ENCODE measurements at places on chromosomes 4 and X.

- no peaks in the 10 kb centered on the region for H3K27me3 ChIP-seq
- no peaks in the 10 kb centered on the region for H3K4me1 ChIP-seq
- H3K27ac ChIP-seq = no peak overlapping the region
- H3K36me3 ChIP-seq = no peaks in the 10 kb centered on the region
- no peak for DNase-seq
- no peak overlapping the region for H3K4me3 ChIP-seq
Observed at GRCh38 chr4:77465271-77465670, 140.3 kb upstream of the CXCL13 start.

DNA sequence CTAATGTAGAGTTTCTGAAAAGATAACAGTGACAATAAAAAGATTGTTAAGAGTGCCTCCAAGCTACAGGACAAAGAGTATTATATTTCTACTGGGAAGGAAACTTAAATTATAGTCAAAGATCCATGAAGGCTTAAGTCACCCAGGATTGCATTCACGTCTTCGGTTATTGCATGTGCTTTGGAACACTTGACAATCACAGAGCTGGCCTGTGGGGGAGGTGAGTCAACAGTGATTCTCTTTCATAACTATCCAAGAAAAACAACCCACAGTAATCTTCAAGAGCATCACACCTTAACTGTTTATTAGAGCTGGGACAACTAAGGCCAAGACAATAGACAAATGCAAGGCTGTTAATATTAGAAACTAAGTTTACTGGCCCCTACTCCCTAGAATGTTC is 40.3 kb downstream of the PDGFC start:
- no peaks in the 10 kb centered on the region for H3K36me3 ChIP-seq
- no peaks in the 10 kb centered on the region for H3K27me3 ChIP-seq
- no peak overlapping the region for H3K27ac ChIP-seq
- no peak overlapping the region for H3K4me3 ChIP-seq

DNA sequence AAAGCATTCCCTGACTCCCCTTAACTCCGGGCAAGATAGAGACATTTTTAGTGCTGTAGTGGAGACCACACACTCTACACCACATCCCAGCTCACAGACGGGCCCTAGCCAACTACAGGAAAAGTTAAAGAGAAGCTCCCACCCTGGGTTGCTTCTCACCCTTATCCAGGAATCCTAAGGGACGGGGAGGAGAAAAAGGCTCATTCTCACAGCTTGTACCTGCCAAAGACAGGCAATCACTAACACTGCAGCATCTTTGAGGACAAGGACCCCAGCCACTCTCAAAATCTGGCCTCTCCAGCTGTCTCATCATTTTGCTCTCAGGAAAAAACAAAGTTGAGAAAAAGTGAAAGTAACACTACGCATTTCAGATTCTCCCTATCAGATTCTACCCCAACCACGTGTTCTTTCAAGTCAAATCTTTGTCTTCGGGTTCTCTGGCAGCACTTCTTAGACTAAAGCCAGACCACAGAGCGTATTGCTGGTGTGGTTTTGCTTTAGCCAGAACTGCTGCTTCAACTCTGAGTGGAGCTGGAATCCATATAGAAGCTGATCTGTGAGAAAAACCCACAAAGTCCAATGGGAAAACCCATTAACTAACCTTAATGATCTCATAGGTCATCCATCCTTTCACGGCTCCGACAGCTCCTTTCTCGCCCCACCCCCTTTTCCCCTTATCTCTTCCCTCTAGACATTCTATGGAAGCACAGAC is 605.9 kb upstream of the DIPK2B start:
- no peak for DNase-seq
- no peaks in the 10 kb centered on the region for H3K27me3 ChIP-seq
- H3K36me3 ChIP-seq = no peaks in the 10 kb centered on the region
- peak overlapping the region; percentile 17 for H3K4me3 ChIP-seq
- no peaks in the 10 kb centered on the region for H3K4me1 ChIP-seq
- H3K27ac ChIP-seq = peak overlapping the region; percentile 51

- H3K4me1 ChIP-seq = no peaks in the 10 kb centered on the region
- DNase-seq = no peak
- H3K27ac ChIP-seq = no peak overlapping the region
- H3K36me3 ChIP-seq = no peaks in the 10 kb centered on the region
- H3K4me3 ChIP-seq = no peak overlapping the region
Observed at GRCh38 chrX:69323786-69324720, 158.8 kb upstream of the PJA1 start.

DNA sequence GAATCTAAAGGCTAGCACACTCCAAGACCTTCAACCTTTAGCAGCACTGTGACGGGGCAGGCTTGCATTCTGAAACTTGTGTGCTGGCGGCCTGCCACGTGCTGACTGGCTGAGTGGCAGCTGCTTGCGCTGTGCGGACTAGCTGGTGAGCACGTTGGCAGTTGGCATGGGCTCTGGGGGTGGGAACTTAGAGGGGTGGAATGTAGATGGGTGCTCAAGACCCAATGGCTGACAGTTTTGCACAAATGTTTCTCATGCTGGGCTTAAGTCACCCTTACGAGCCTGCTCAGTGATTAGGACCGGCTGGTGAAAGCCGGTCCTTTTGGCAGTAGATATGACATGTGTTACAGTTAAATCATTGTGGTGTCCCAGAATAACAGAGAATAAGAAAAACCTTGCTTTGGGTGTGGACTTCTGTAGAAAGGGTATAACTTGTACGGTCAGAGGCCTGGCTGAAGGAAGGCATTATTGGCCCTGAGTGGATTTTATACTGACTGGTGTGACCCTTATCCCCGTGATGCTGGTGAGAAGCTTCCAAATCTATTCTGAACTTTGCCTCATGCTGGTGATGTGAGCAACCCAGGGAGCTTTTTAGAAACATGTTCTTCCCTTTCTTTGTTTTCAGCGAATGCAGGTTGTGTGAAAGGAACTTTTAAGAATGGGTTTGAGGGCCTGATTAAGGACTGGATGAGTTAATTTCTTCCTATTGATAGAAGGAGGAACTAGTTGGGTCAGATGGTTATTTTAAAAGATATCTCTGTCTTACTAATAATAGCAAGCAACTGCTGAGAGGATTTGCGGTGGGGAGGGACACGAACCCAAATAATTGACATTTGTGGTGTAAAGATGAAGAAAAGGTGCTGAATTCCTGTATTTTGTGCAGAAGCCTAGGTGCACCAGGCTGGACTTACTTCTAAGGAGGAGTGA is 107.4 kb upstream of the SLC4A4 start:
- no peaks in the 10 kb centered on the region for H3K36me3 ChIP-seq
- DNase-seq = peak; percentile 97
- H3K27me3 ChIP-seq = no peaks in the 10 kb centered on the region
- no peaks in the 10 kb centered on the region for H3K4me1 ChIP-seq

DNA sequence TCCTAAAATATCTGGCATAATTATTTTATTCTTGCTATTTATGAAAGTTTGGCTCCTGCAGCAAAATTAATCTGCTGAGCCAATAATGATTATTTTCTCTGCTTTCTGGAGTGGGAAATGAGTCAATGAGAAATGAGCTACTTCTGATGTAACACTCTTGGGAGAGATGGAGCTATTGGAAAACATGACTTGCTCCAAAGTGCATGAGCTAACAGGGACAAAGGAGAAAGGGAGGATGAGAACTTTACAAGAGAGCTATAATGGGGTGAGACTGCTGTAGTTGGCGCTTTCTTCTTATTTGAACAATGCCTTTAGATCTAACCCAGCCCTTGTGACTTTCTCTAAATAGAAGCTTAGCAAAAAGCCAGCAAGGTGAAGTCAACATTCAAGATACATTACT is 615.1 kb downstream of the ANKRD50 start:
- H3K27me3 ChIP-seq = no peaks in the 10 kb centered on the region
- H3K36me3 ChIP-seq = no peaks in the 10 kb centered on the region
- H3K4me1 ChIP-seq = no peaks in the 10 kb centered on the region
- H3K27ac ChIP-seq = no peak overlapping the region

GRCh38 chrX:45669715-45670340 is 469.2 kb upstream of the DIPK2B start:
- no peaks in the 10 kb centered on the region for H3K27me3 ChIP-seq
- no peaks in the 10 kb centered on the region for H3K36me3 ChIP-seq
- H3K4me3 ChIP-seq = no peak overlapping the region
- DNase-seq = no peak
- H3K4me1 ChIP-seq = no peaks in the 10 kb centered on the region

GRCh38 chrX:70033348-70034051 is 16.2 kb downstream of the AWAT2 start:
- no peak overlapping the region for H3K27ac ChIP-seq
- no peak for DNase-seq
- no peaks in the 10 kb centered on the region for H3K36me3 ChIP-seq
- H3K27me3 ChIP-seq = no peaks in the 10 kb centered on the region
- no peak overlapping the region for H3K4me3 ChIP-seq
- H3K4me1 ChIP-seq = no peaks in the 10 kb centered on the region

DNA sequence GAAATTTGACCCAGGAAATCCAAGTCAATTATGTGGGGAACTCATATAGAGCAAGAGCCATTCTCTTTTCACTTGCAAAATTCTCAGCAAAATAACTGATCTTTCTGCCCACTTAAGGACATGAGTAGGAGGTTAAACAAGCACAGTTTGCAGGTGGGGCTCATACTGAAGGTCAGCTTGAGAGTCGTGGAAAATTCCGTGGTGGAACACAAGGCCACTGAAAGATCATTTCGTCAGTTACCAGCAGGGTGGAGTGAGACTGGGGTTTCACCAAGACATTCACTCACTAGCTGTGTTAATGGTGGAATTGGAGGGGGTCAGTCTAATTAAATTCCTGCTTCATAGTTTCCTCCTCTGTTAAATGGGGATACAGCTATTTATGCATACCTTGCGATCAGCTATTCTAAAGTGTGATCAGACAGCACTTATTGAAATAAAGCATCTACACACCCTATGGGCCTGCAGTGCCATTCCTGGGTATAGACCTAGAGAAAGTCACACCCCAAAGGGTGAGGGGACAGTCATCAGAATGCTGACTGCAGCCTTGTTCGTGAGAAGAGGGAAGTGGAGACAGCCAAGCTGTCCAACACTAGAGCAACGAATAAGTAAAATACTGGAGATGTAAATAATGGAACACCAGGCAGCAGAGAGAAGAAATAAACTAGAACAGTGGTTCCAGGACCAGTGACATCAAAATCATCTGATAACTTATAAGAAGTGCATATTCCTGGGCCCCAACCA is 42.7 kb upstream of the CLNK start:
- H3K36me3 ChIP-seq = no peaks in the 10 kb centered on the region
- H3K4me1 ChIP-seq = no peaks in the 10 kb centered on the region
- no peak overlapping the region for H3K27ac ChIP-seq
- DNase-seq = no peak
- no peaks in the 10 kb centered on the region for H3K27me3 ChIP-seq

DNA sequence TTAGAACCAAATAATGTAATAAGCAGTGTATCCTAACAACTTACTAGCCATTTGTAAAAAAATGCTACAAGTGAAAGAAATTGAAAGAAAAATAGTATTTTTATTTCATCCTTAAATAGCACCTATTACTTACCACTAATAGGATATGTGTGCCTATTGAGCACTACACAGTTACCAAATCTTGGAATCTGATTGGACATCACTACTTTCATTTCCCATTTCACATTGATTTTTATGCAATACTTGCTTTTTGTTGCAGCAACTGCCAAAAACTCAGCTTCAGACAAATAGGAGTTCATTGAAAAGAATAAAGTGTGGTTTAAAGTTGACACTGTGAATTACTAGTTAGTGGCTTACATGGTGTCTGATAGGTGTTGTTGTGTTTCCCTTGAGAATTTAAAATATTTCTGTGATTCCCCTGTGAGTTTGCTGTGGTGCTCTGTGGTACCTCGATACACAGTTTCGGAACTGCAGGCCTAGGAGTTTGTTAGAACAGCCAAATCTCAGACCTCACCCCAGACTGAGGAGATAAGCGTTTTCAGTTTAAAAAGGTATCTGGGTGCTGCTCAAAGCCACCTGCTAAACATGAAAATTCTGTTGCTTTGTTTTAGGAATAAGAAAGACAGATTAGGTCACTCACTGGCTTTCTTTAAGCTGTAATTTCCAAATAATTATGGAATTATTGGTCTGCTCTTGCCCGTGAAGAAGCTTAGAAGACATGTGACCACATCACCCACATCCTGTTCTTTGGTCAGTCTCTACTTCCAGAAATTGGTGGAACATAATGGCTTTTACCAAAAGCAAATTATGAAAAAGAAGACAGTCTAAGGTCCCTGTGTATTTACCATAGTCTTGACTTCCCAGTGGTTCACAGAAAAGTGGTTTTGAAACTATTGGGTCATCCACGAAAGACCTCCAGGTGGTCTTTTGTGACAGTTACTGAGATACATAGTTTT is 97.8 kb downstream of the SYTL5 start:
- no peak for DNase-seq
- peaks cover 2% of the 10 kb centered on the region for H3K4me1 ChIP-seq
- H3K36me3 ChIP-seq = no peaks in the 10 kb centered on the region
- no peak overlapping the region for H3K27ac ChIP-seq
- H3K27me3 ChIP-seq = no peaks in the 10 kb centered on the region

DNA sequence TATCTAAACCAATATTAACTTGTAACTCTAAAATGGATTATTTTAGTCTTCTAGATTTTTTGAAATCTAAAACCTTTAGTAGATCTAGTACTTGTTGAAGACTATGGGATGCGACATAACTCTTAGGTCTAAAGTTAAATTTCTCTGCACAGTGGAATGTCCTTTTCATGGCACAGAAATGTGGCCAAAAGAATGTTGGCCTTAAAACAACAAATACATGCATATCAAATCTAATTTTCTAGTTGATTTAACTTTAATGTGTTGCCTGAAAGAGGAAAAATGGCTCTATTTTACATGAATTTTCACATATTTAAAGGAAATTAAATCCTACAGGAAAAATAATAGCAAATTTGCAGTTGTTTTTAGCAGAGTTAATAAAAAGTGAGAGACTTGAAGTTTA is 30.3 kb downstream of the NFKB1 start:
- no peaks in the 10 kb centered on the region for H3K4me1 ChIP-seq
- no peak for DNase-seq
- no peak overlapping the region for H3K4me3 ChIP-seq
- no peaks in the 10 kb centered on the region for H3K36me3 ChIP-seq
- no peak overlapping the region for H3K27ac ChIP-seq
- H3K27me3 ChIP-seq = no peaks in the 10 kb centered on the region

DNA sequence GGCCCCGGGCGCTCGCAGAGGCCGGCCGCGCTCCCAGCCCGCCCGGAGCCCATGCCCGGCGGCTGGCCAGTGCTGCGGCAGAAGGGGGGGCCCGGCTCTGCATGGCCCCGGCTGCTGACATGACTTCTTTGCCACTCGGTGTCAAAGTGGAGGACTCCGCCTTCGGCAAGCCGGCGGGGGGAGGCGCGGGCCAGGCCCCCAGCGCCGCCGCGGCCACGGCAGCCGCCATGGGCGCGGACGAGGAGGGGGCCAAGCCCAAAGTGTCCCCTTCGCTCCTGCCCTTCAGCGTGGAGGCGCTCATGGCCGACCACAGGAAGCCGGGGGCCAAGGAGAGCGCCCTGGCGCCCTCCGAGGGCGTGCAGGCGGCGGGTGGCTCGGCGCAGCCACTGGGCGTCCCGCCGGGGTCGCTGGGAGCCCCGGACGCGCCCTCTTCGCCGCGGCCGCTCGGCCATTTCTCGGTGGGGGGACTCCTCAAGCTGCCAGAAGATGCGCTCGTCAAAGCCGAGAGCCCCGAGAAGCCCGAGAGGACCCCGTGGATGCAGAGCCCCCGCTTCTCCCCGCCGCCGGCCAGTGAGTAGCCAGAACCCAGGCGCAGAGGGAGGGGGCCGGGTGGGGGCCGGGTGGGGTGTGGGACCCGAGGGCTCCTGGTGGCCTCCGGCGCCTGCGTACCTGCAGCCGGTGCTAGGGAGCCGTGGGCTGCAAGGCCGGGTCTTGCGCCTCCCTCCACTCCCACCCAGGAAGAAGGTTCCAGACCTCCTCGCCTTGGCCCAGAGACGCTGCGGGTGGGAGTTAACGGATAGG is 534 bp downstream of the MSX1 start:
- H3K27ac ChIP-seq = no peak overlapping the region
- H3K36me3 ChIP-seq = no peaks in the 10 kb centered on the region
- H3K4me3 ChIP-seq = peak overlapping the region; percentile 91
- no peaks in the 10 kb centered on the region for H3K4me1 ChIP-seq
- no peaks in the 10 kb centered on the region for H3K27me3 ChIP-seq
- no peak for DNase-seq

Measured in aorta (tissue), 5 donors.